GM04503 (cell line): ENCODE measurements at places on chromosomes 4 and X.
A peak's percentile ranks its signal among the peaks of the same experiment; 100 is the strongest.

DNA sequence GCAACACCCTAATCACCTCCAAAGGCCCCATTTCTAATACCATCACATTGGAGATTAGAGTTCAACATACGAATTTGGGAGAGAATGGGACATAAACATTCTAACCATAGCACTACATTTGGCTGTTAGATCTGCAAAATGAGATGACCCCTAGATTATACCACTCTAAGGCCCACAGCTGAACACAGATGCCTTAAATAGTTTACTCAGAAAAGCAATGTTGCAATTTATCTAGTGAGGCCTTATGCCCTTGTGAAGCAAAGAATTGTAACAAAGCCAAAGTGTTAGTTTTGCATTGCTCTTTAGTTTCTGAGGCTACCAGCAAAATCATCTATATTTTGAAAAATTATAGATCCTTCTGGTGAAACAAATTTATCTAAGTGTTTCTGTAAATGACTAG, 31.6 kb upstream of the ARHGEF6 start:
- no peak for DNase-seq

GRCh38 chr4:73459048-73459421, 22.5 kb upstream of the AFM start:
- no peak for DNase-seq

DNA sequence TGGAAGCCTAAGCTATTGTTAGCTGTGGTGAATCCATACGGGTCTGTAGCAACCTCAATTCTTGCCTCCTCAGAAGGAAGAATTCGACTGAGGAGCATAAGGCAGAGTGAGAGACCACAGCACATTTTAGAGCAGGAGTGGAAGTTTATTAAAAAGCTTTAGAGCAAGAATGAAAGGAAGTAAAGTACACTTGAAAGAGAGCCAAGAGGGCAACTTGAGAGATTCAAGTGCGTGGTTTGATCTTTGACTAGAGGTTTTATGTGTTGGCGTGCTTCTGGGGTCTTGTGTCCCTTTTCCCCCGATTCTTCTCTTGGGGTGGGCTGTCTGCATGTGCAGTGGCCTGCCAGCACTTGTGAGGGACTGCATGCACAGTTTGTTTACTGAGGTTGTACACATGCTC, 880.6 kb upstream of the INTU start:
- DNase-seq, result no peak

DNA sequence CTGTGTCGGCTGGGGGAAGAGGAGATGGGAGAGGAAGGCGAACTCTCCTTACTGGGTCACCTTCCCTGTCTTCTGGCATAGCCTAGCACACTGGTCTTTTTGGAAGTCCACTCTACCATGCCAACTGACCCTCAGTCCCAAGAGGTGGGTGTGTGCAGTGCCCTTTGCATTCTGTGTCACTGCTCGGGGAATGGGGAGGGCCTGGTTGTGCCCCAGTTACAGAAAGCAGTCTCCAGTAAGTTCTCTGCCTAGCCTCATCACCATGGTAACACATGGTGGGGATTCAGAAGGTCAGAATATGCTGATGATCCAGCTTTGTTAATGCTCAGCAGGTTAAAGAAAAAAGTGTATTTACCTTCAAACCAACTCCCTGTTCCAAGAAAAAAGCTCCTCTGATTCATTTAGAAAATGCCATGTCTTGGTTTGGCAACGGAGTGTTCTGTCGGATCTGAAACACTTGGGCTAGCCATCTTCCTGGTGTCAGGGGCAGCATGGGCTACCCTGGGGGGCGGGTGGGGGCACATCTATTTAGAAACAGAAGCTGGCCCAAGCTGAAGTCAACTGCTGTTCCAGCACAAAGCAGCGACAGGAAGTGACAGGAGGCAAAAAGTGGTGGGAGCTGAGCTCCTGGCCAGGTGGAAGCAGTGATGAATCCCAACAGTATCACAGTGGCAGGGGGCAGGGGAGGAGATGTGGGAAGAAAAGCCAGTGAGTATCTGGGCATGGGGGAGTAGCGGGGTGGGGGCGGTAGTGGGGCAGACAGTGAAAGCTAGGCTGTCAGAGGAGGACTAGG, 37.0 kb downstream of the NSG1 start:
- no peak for DNase-seq

DNA sequence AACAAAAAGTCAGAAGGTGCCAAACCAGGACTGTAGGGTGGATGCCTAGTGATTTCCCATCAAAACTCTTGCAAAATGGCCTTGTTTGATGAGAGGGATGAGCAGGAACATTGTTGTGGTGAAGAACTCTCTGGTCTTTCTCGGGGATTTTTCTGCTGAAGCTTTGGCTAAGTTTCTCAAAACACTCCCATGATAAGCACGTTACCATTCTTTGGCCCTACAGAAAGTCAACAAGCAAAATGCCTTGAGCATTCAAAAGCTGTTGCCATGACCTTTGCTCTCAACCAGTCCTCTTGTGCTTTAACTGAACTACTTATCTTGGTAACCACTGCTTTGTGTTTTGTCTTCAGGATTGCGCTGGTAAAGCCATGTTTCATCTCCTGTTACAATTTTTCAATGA, 3.0 kb upstream of the SEC31A start:
- no peak for DNase-seq

GRCh38 chr4:118918388-118918787, 29.7 kb downstream of the SYNPO2 start:
- DNase-seq, result peak; percentile 69

DNA sequence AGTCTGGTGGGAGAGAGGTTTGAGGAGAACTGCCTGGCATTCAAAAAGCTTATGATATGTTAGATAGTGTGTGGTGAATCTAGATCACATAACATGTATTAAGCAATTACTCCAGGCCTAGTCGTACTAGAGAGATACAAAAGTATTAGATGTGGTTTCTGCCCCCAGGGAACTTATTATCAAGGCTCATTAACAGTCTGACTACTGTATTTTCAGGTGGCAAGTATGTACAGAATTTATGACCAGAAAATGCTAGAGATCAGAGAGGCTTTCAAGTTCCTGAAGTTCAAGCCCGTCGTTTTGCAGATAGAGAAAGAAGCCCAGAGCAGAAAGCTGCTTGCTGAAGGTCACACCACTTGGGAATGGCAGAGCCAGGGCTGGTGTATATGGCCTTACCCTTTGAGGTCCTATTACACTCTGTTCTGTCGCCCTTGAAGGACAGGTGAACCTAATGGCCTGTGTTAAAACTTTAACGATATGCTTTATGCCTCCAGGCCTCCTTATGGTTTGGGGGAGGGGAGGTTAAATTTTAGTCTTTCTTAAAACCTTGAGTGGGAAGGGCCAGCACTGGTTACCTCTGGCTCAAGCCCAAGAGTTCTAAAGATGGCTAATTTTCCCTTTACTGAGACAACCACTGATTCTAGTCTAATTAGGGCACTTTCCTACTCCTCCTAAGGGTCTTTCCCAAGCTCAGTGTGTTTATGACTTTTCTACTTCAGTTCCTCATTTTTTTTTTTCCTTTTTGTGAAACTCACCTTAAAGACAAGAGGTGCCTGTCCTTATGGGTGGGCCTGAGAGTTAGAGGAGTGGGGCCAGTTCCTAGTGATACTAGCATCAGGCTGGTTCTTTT, 19.9 kb downstream of the TMEM164 start:
- DNase-seq, result no peak

DNA sequence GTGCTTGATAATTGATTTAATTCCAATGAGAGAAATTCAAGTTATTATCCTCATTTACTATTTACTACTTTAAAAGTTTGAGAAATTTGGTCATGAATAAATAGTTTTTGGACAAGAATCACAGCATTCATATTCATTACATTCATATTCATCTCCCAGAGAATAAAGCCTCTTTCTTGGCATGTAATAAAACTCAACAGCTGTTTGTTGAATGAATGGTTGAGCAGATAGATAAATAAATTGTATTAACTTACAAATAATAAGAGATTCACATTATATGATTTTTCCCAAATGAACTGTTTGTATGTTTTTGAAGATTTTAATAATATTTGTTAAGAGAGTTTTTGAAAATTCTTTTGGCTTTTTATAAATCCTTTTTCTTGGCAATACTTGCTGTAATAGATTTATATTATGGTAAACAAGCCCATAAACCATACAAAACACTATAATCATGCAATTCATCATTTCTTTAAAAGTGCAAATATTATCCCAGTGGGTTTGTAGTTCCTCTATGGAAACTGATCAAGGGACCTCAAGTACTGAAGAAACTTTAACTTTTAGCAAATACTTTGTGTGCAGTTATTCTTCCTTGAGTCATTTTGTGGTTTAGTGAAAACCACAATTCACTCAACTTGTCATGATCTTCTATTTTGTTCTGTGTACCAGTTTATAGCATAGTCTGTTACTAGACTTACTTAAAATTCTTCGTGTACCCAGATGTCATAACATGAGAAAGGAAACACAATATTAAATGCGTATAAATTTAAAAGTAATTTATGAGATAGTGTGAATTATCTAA, 371.8 kb downstream of the ADGRL3 start:
- DNase-seq, result no peak

GRCh38 chr4:95637043-95637600, 88.3 kb upstream of the UNC5C start:
- no peak for DNase-seq

DNA sequence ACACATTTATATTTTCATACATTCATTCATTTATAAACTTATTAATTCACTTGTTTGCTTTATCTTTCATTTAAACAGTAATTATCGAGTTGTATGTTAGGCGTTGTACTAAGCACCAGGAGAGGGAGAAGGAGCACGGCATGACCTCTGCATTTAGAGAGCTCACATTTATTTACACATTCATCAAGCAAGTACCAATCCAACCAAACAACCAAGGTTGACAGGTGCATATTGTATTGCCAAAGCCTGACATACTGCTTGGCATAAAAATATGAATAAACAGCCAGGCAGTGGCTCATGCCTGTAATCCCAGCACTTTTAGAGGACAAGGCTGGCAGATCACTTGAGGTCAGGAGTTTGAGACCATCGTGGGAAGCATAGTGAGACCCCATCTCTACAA, 37.0 kb upstream of the CLNK start:
- no peak for DNase-seq

GRCh38 chr4:98890702-98891455, 38.1 kb downstream of the EIF4E start:
- no peak for DNase-seq

GRCh38 chr4:118774321-118774720, 61.6 kb downstream of the SEC24D start:
- no peak for DNase-seq

DNA sequence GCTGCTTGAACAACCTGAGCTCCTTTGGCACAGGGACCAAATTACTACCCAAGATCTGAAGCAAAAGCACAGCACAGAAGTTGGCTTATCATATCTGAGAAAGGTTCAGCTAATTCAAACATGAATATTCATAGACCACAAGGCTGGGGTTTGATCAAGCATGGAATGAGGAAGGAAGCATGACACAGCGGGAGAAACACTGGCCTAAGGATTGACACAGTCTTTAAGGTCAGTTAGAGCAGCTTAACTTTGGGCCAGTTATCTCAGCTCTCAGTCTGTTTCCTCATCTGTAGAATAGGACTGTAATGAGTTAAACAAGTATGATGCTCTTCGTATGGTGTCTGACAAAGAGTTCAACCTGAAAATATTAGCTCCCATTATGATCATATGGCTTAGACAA, 88.5 kb upstream of the CBR4 start:
- DNase-seq, result no peak

DNA sequence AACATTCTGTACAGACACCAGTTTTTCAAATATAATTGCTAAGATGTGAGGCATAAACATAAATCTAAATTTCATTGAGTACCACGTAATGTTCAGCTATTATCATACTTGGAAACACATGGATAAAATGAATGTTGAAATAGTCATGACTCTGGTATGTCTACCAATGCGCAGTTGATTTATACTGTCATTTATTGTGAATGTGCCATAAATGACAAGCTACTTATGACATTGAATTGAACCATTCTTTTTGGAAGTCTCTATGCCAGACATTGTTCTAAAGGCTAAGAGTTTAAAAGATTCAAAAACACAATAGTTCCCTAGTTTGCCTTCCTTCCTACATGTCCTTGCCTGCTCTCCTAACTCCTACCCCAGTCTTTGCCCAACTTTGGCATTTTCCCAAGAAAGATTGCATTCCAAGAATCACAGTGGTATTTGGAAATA, 96.6 kb upstream of the DMD start:
- no peak for DNase-seq

DNA sequence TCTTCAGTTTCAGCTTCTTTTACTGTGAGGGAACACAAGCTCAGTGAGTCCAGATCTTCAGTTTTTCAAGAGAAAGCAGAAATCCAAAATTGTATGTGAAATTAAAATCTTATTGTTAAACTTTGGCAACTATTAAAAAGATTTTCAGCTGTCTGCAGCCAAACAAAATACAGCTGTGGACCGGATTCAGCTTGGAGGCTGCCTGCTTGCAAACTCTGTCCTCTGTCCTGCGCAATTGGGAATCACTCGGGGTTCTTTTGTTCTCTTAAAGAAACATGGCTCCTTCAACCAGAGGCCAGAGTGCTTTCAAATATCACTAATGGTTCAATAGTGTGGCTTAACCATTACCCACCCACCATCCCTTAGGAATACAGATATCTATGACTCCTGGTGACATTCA, 201.2 kb downstream of the CHIC2 start:
- DNase-seq, result no peak

DNA sequence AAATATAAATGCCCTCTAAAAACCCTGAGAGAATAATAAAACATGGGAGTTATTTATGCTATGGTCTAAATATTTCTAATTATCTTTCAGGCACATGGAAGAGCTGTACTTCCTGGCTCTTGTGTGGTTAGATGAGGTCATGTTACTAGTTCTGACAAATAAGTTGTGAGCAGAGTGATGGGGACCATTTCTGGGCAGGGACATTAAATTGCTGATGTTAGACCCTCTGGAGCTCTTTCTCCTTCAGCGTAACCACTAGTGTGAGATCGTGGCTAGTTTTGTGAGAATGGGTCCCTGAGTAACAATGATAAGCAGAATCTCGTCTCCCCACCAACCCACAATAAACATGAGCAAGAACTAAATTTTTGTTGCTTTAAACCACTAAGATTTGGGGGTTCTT, 108.0 kb downstream of the MAML3 start:
- DNase-seq, result no peak

DNA sequence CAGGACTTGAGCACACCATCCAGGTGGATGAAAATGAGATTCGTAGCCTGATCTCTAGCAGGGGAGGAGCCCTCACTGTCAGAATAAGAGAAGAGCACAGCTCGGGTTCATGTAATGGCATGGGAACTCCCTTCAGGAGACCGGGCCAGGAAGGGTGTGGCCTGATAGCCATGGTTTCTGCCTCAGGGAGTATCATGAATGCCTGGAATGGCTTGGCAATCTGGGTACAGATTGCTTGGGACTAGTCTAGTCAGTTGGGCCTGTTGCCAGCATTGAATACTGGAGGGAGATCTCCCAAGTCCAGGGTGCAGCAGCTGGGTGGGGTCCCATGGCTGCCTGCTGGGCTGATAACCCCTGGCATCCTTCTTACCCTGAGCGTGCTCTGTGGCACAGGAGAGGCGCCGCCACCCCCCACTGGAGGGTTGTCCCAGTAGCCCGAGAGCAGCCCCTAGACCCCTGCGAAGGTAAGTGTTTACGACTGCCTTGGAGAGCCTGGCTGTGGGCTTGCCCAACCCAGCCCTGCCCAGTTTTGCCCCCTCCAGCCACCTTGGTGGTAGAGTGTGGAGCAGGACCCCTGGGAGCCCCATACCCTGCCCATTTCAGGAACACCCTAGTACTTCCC, 298.8 kb downstream of the TEX13A start:
- DNase-seq, result no peak

GRCh38 chr4:16760617-16761363, 137.7 kb downstream of the LDB2 start:
- DNase-seq, result no peak
